ENCODE measurements at places on chromosomes 1 and 21. TPM values are rescaled to one million over a fixed set of nuclear protein-coding genes. Genes with fewer than 3 reads are reported as not detected.

The DYNLT4 gene
- not detected for total RNA-seq

The KCNT2 gene
- 0.56 TPM for total RNA-seq

The SYT14 gene
- total RNA-seq = 1.4 TPM

The MLLT11 gene
- 5.3 TPM for total RNA-seq

The KRTAP13-2 gene
- not detected for total RNA-seq

The MUL1 gene
- total RNA-seq = 19.7 TPM

The ECE1 gene
- 60.0 TPM for total RNA-seq

The F13B gene
- total RNA-seq = not detected

The USH2A gene
- total RNA-seq = under 0.01 TPM

- peaks cover 3% of the 10 kb centered on the region for H3K4me1 ChIP-seq
- no peak overlapping the region for H3K27ac ChIP-seq
- peaks cover 17% of the 10 kb centered on the region for H3K27me3 ChIP-seq
- H3K4me3 ChIP-seq = no peak overlapping the region
- DNase-seq = no peak
- no peaks in the 10 kb centered on the region for H3K36me3 ChIP-seq
Measured at GRCh38 chr21:43854773-43855633, 10.0 kb upstream of the AGPAT3 start.

GRCh38 chr1:229657993-229658755 is 32.1 kb downstream of the URB2 start:
- no peaks in the 10 kb centered on the region for H3K27me3 ChIP-seq
- DNase-seq = no peak
- peaks cover 16% of the 10 kb centered on the region for H3K36me3 ChIP-seq
- no peaks in the 10 kb centered on the region for H3K4me1 ChIP-seq
- H3K4me3 ChIP-seq = no peak overlapping the region
- no peak overlapping the region for H3K27ac ChIP-seq

DNA sequence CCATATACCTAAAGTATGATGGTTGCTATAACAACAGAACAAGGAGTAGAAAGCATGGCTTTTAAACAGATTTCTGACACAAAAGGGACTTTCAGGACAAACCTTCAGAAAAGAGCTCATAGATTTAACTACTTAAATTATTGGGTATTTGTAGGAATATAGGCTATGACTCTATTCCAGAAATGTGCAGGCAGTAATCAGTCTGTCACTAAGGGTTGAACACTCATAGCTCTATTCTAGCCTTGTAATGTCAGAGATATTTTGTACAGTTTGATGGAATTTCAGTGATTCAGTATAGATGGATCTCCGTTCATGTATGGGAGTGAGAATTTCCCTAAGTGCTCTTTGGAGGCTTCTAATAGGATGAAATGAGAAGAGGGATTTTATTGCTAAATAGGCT is 82.8 kb downstream of the EXTL2 start:
- H3K4me1 ChIP-seq = no peaks in the 10 kb centered on the region
- no peak overlapping the region for H3K27ac ChIP-seq
- no peaks in the 10 kb centered on the region for H3K27me3 ChIP-seq
- no peaks in the 10 kb centered on the region for H3K36me3 ChIP-seq

DNA sequence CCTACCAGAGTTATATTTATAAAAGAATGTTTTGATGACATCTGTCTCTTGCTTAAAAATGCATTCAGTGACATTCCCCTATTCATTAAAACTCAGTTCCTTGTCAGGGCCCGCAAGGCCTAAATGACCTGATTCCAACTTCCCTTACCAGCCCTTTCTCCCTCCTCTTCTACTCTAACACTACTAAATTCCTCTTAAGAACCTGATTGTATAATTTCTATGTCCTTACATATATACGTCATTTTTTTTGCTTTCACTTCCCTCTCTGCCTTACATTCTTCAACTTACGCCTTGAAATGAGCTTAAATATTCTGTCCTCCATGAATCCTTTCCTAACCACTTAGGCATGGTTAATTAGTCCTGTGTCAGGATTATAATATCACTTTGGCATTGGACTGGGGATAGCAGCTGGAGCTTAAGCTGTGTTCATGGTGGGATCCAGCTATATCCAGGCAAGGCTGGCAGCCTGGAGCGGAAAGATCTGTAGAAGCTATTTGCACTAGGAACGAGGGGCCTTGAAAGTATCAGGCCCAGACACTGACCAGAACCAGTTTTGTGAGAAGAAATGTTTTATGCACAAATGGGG is 360.2 kb upstream of the PTBP2 start:
- H3K4me1 ChIP-seq = peaks cover 24% of the 10 kb centered on the region
- no peaks in the 10 kb centered on the region for H3K36me3 ChIP-seq
- H3K27me3 ChIP-seq = no peaks in the 10 kb centered on the region
- H3K27ac ChIP-seq = no peak overlapping the region
- H3K4me3 ChIP-seq = no peak overlapping the region

DNA sequence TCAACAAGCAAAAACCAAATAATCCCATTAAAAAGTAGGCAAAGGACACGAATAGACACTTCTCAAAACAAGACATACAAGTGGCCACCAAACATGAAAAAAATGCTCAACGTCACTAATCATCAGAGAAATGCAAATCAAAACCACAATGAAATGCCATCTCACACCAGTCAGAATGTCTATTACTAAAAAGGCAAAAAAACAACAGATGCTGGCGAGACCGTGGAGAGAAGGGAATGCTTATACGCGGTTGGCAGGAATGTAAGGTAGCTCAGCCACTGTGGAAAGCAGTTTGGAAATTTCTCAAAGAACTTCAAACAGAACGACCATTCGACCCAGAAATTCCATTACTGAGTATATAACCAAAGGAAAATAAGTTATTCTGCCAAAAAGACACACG is 145.1 kb upstream of the EDN2 start:
- DNase-seq = peak; percentile 85
- H3K4me3 ChIP-seq = no peak overlapping the region
- no peaks in the 10 kb centered on the region for H3K27me3 ChIP-seq
- no peak overlapping the region for H3K27ac ChIP-seq

GRCh38 chr1:159838715-159839114 is 12.0 kb downstream of the SLAMF8 start:
- no peaks in the 10 kb centered on the region for H3K4me1 ChIP-seq
- no peak for DNase-seq
- H3K36me3 ChIP-seq = no peaks in the 10 kb centered on the region
- no peak overlapping the region for H3K4me3 ChIP-seq
- H3K27me3 ChIP-seq = no peaks in the 10 kb centered on the region

- H3K27me3 ChIP-seq = peaks cover 51% of the 10 kb centered on the region
- H3K27ac ChIP-seq = no peak overlapping the region
- H3K4me3 ChIP-seq = no peak overlapping the region
- H3K36me3 ChIP-seq = no peaks in the 10 kb centered on the region
- H3K4me1 ChIP-seq = no peaks in the 10 kb centered on the region
- DNase-seq = no peak
Measured at GRCh38 chr1:17102232-17102631, 17.0 kb downstream of the PADI2 start.

GRCh38 chr1:111216751-111217150 is 10.8 kb upstream of the CHI3L2 start:
- H3K4me1 ChIP-seq = peaks cover 6% of the 10 kb centered on the region
- DNase-seq = no peak
- no peak overlapping the region for H3K27ac ChIP-seq
- H3K27me3 ChIP-seq = no peaks in the 10 kb centered on the region

DNA sequence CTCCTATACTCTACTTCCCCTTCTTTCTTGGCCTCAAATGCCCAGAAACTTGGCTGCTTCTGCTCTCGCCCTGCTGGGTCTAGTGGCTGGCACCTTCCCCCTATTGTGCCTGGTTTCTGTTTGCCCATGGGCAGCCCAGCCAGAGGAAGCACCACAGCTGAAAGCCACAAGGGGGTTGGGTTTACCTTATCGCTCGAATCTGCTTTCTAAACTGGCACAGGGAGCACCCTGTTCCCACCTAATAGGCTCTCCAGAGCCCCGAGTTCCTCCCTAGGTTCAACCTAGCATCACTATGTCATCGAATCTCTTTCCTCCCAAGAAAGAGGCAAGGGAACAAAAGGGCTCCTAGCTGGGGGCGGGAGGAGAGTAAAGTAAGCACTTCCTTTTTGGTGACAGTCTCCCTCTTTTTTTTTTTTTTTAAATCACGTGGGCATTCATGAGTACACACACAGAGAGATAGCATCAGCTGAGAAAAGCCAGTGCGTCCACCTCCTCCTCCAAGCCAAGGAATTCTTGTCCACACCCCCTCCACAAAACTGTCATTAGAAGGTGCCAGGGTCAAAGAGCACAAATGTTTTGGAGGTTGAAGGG is 72.8 kb downstream of the PLEKHA6 start:
- H3K27ac ChIP-seq = no peak overlapping the region
- H3K4me1 ChIP-seq = peaks cover 16% of the 10 kb centered on the region
- H3K27me3 ChIP-seq = peaks cover 2% of the 10 kb centered on the region
- H3K4me3 ChIP-seq = no peak overlapping the region

DNA sequence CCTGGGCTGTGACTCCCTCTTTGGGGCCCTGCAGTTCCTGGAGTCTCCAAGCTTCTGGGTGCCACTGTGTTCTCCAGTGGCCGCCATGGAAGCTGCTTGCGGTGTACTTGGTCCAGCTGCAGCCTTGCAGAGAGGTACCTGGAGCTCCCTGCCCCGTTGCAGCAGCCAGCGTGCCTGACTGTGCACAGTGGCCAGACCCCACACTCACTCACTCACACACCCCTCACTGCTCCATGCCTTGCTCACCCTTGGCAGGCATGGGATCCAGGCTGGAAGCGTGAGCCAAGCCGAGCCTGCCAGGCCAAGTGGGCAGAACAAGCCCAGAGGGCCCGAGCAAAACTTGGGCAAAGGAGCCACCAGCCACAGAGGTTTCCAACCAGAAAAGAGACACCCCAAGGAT is 43.0 kb downstream of the MATN1 start:
- H3K4me3 ChIP-seq = no peak overlapping the region
- no peaks in the 10 kb centered on the region for H3K36me3 ChIP-seq
- H3K4me1 ChIP-seq = no peaks in the 10 kb centered on the region
- no peak overlapping the region for H3K27ac ChIP-seq
- H3K27me3 ChIP-seq = peaks cover 31% of the 10 kb centered on the region

DNA sequence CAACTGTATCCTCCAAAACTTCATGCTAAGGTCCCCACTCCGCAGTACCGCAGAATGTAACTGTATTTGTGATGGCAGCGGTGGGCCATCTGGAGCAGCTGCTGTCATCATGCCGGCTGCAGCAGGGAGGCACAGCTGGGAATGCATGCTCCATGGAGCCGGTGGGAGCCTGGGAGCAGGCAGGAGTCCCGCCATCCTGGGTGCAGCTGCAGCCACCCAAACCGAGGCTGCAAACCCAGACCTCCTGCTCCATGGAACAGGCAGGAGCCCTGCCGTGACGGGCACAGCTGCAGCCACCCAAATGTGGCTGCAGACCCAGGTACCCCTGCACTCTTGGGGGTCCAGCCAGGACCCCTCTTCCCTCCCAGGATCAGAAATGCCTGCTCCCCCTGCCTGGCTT is 80.3 kb downstream of the SCMH1 start:
- DNase-seq = no peak
- no peaks in the 10 kb centered on the region for H3K4me1 ChIP-seq

DNA sequence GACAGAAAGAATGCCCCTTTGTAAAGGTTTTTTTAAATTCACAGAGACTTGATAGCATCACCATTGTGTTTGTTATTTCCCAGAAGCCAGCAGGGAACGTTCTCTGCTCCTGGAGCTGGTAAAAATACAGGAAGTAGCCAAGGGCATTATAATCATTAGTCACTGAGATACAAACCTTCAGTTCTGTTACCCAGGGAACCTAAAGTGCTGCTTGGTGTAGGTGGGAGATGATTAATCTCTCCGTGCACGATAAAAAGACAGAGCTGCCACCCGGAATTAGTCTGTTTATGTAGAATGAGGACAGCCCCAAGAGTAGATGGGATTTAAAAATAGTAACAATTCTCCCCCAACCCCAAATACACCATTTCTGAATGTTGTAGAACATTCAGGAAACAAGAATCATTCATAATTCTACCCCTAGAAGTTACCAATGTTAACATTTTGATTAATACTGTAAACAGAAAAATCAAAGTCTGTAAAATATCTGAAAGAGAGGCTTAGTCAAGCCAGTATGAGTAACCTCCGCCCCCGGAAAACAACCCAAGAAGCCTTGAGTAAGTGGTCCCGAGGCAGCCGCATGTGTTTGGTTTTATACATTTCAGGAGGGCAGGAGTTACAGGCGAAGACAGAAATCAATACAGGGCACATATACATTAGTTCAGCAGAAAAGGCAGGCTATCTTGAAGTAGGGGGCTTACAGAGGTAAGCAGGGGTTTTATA is 45.3 kb upstream of the CTBS start:
- no peaks in the 10 kb centered on the region for H3K36me3 ChIP-seq
- DNase-seq = peak; percentile 81
- peaks cover 6% of the 10 kb centered on the region for H3K4me1 ChIP-seq
- H3K27ac ChIP-seq = peak overlapping the region; percentile 38
- no peaks in the 10 kb centered on the region for H3K27me3 ChIP-seq
- H3K4me3 ChIP-seq = no peak overlapping the region

GRCh38 chr21:37036177-37036576 is 29.7 kb downstream of the RIPPLY3 start:
- DNase-seq = no peak
- no peak overlapping the region for H3K4me3 ChIP-seq
- H3K4me1 ChIP-seq = peaks cover 3% of the 10 kb centered on the region
- no peaks in the 10 kb centered on the region for H3K36me3 ChIP-seq
- H3K27me3 ChIP-seq = peaks cover 8% of the 10 kb centered on the region

GRCh38 chr1:154944401-154945159 is 8.1 kb upstream of the PMVK start:
- peaks cover 36% of the 10 kb centered on the region for H3K36me3 ChIP-seq
- H3K27me3 ChIP-seq = no peaks in the 10 kb centered on the region
- DNase-seq = no peak
- no peaks in the 10 kb centered on the region for H3K4me1 ChIP-seq

DNA sequence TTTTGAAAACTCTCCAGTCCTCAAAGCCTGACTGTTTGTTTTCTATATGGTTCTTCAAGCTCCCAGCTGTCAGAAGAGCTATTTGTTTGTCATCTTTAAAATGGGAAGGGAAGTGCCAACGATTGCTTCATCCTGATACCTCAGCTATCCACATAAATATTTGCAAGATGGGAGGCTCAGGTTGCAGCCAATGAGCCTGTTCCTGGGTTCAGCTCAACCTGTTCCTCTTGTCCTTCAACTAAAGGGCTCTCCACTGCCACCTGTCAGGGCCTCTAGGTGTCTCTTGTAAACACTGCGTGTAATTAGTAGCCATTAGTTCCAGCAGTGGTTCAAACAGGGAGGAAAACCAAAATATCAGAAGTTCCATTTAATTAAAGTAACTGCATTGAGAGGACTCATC is 445.1 kb downstream of the AJAP1 start:
- no peak for DNase-seq
- no peaks in the 10 kb centered on the region for H3K36me3 ChIP-seq
- no peak overlapping the region for H3K27ac ChIP-seq
- H3K27me3 ChIP-seq = no peaks in the 10 kb centered on the region

DNA sequence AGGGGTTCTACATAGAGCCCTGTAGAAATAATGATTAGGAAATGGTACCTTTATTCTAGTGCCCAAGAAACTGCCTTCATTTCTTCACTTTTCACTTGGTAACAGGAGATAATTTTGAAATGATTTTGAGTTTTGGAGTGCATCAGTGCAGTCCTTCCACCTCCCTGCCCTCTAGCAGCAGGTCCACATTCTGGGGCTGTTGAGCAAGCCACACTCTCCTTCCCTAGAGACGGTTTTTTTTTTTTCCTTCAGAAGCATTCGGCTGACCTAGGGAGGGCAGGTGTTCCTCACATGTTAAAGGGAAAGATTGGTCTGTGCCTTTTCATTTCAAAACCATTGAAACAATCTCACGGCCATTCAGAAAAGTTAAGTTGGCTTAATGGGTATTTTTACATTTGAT is 39.8 kb downstream of the SLC37A1 start:
- no peak overlapping the region for H3K27ac ChIP-seq
- no peaks in the 10 kb centered on the region for H3K4me1 ChIP-seq
- DNase-seq = no peak

GRCh38 chr1:231973830-231974229 is 347.2 kb downstream of the DISC1 start:
- peak; percentile 16 for DNase-seq
- 0 out of 2 replicates have a peak, but pooled peaks cover 2% of the 10 kb centered on the region for H3K36me3 ChIP-seq
- no peaks in the 10 kb centered on the region for H3K4me1 ChIP-seq
- no peaks in the 10 kb centered on the region for H3K27me3 ChIP-seq
- no peak overlapping the region for H3K4me3 ChIP-seq
- no peak overlapping the region for H3K27ac ChIP-seq
